Activated CD8-positive, alpha-beta memory T cell treated with anti-CD3 and anti-CD28 coated beads, Interleukin-2, amount 10 ng/mL, durations not matched to agents 7 days and 5 days (primary cell): ENCODE measurements at places on chromosomes 11 and 22. TPM values are rescaled to one million over a fixed set of nuclear protein-coding genes. Genes with fewer than 3 reads are reported as not detected.

DNA sequence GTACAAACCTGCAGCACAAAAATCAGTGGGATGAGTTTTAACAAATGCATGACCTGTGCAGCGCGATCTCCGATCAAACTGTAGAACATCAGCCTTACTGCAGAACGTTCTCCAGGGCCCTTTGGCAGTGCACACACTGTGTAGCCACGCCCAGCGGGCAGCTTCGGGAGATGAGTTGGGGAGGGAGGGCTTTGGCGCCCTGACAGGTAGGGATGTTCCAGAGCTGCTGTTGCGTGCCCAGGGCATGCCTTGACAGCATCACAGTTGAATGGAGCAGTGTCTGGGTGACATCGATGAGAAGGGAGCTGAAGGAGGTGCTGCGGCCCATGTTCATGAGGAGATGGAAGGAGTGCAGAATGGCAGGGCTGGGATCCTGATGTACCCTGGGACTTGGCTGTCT is 80.2 kb downstream of the TBC1D22A start:
- H3K4me3 ChIP-seq = no peak overlapping the region
- peaks cover 3% of the 10 kb centered on the region for H3K4me1 ChIP-seq
- no peak overlapping the region for H3K27ac ChIP-seq
- H3K27me3 ChIP-seq = no peaks in the 10 kb centered on the region
- DNase-seq = peak; percentile 39

GRCh38 chr11:73366953-73367352 is 9.2 kb upstream of the RELT start:
- DNase-seq = no peak
- H3K27ac ChIP-seq = peak overlapping the region; percentile 83
- no peaks in the 10 kb centered on the region for H3K36me3 ChIP-seq
- peaks cover 27% of the 10 kb centered on the region for H3K4me1 ChIP-seq
- H3K4me3 ChIP-seq = no peak overlapping the region
- no peaks in the 10 kb centered on the region for H3K27me3 ChIP-seq

- H3K4me1 ChIP-seq = no peaks in the 10 kb centered on the region
- H3K4me3 ChIP-seq = no peak overlapping the region
- H3K36me3 ChIP-seq = no peaks in the 10 kb centered on the region
- no peaks in the 10 kb centered on the region for H3K27me3 ChIP-seq
These were observed 84.9 kb downstream of the CTTN start for GRCh38 chr11:70483077-70483861.

DNA sequence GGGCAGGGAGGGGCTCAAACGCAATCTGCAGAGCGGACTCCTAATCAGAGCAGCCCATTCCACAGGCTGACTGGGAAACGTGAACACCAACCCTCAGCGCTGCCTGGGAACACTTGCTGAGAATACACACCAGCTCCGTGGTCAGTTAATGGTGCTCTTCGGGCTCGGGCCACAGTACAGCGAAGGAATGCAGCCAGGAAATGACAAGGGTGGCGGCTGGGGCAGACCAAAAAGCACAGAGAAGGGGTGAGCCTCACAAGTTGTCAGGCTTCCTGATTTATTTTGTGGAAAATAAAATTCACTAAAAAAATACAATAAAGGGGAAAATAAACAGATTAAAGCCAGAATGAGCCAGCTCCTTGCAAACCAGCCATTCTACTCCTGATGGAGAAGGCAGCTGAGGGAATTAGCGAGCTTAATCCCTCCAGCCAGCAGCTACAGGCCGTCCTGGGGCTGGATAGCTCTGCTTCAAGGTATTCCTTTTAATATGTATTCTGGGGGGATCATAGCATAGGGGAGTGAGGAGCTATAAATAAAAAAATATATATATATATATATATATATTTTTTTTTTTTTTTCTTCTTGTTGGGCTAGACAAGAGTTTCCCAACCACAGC is 165.5 kb upstream of the NTM start:
- H3K27me3 ChIP-seq = no peaks in the 10 kb centered on the region
- H3K4me1 ChIP-seq = no peaks in the 10 kb centered on the region
- no peak for DNase-seq
- no peaks in the 10 kb centered on the region for H3K36me3 ChIP-seq
- no peak overlapping the region for H3K4me3 ChIP-seq

- no peak overlapping the region for H3K4me3 ChIP-seq
- no peaks in the 10 kb centered on the region for H3K27me3 ChIP-seq
- H3K27ac ChIP-seq = no peak overlapping the region
- no peak for DNase-seq
These were observed 107.9 kb upstream of the BID start for GRCh38 chr22:17882162-17882561.

DNA sequence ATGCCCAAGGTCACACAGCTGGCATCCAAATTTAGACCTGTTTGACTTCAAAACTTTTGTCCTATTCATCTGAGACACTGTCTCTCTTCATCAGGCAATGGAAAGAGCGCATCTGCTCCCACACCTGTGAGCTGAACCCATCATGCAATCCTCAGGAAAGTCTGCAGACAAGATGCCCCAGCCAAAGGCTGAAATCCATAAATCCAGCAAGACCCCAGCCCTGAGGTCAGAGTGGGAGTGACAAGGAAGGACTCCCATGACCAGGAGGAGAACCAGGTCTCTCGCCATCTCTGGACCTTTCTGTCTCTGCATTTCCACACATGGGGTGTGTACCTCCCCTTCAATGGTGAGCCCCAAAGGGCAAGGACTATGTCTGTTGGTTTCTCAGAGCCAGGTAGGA is 83.6 kb upstream of the HMGXB4 start:
- H3K4me3 ChIP-seq = no peak overlapping the region
- no peak overlapping the region for H3K27ac ChIP-seq
- H3K27me3 ChIP-seq = peaks cover 11% of the 10 kb centered on the region
- no peaks in the 10 kb centered on the region for H3K36me3 ChIP-seq
- no peaks in the 10 kb centered on the region for H3K4me1 ChIP-seq
- no peak for DNase-seq

GRCh38 chr11:88695689-88696414 is 358.3 kb upstream of the CTSC start:
- DNase-seq = no peak
- H3K27me3 ChIP-seq = no peaks in the 10 kb centered on the region
- H3K27ac ChIP-seq = no peak overlapping the region
- no peaks in the 10 kb centered on the region for H3K4me1 ChIP-seq
- H3K4me3 ChIP-seq = no peak overlapping the region

DNA sequence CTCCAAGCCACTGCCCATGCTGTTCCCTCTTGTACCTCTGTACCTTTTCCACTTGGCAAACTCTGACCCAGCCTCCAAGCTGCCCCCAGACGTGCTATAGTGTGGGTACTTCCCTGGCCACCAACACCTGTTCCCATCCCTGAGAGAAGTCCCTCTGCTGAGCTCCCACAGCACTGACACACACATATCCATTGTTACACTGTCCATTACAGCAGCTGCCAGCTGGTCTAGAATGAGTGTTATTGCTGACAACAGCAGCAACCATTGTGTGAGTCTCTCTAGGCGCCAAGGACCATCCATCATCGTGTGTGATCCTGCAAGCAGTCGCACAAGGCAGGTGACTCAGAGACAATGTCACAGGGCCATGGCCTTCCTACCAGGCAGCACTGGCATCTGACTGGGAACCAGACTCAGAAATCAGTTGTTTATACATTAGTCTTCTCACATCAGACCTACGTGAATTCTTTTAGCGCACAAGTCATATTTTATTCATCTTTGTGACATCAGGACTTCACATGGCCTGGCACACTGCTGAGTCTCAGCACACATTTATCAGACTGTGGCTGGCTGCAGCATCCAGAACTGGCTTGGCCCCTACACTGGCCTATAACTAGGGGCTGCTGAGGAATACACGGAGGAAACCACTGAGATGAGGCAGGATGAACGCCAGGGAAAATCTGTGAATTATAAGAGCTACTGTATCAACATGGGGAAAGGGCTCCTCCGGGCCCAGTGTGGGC is 56.4 kb downstream of the SGSM3 start:
- peak overlapping the region; percentile 42 for H3K27ac ChIP-seq
- DNase-seq = no peak
- peaks cover 1% of the 10 kb centered on the region for H3K4me1 ChIP-seq
- H3K27me3 ChIP-seq = no peaks in the 10 kb centered on the region
- H3K4me3 ChIP-seq = no peak overlapping the region

DNA sequence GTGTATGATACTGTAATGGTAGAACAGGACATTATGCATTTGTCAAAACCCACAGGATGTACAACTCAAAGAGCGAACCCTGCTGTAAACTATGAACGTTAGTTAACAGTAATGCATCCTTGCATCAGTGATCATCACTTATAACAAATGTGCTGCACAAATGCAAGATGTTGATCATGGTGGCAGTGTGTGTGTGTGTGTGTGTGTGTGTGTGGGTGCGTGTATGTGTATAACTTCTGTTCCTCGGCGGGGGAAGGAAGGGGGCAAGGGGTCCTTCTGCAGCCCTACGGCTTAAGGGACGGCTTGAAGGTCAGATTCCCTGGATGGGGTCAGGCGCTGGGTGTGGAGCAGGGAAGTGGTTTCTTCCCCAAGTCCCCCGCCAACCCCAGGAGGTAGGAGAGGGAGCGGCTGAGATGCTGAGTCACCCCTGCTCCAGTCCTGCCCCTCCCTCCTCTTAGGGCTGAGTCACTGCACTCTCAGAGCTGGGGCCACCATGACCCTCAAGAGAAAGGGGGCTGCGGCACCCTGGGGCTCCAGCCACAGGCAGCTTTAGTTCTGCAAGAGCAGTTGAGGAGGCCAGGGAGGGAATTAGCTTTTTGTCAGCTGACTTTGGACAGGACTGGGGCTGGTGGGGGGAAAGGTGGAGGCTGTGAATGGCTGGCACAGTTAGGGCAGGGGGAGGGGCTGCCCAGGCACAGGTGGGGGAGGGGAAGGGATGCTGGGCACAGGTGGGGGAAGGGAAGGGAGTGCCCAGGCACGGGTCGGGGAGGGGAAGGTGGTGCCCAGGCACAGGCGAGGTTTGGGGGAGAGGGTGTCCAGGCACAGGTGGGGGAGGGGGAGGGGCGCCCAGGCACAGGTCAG is 8.8 kb upstream of the CTSD start:
- peak overlapping the region; percentile 83 for H3K27ac ChIP-seq
- peak overlapping the region; percentile 45 for H3K4me3 ChIP-seq
- peaks cover 53% of the 10 kb centered on the region for H3K4me1 ChIP-seq
- peak; percentile 84 for DNase-seq
- peaks cover 3% of the 10 kb centered on the region for H3K27me3 ChIP-seq
- H3K36me3 ChIP-seq = no peaks in the 10 kb centered on the region

INPP5J gene
- total RNA-seq = not detected
